Activated naive CD4-positive, alpha-beta T cell treated with anti-CD3 and anti-CD28 coated beads for 36 hours (primary cell): ENCODE measurements at places on chromosomes 3 and 15.

GRCh38 chr3:162138509-162138908, 641.9 kb downstream of the OTOL1 start:
- H3K36me3 ChIP-seq = no peaks in the 10 kb centered on the region
- H3K27ac ChIP-seq = no peak overlapping the region
- no peaks in the 10 kb centered on the region for H3K4me1 ChIP-seq
- no peak for DNase-seq
- H3K27me3 ChIP-seq = no peaks in the 10 kb centered on the region

- H3K4me1 ChIP-seq = no peaks in the 10 kb centered on the region
- H3K36me3 ChIP-seq = peaks cover 2% of the 10 kb centered on the region
- no peak for DNase-seq
- no peaks in the 10 kb centered on the region for H3K27me3 ChIP-seq
- H3K27ac ChIP-seq = no peak overlapping the region
Measured at GRCh38 chr3:17469954-17470353, 272.5 kb downstream of the TBC1D5 start.

DNA sequence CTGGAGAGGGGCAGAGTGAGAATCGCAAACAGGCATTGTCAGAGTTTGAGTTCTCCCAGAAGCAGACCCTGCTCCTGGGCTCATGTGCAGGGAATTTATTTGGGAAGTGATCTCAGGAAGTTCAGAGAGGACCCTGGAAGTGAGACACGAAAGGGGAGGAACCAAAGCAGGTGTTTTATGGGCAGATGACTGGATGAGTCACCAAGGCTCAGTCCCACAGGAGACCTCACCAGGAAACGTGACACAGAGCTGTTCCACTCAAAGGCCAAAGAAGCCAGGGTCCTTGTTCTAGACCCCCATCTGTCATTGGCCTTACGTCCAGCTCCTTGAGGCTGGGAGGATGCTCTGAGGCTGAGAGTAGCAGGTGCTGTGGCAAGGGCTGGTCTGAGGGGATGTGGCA, 43.4 kb upstream of the SEC22A start:
- H3K36me3 ChIP-seq = peaks cover 48% of the 10 kb centered on the region
- no peak overlapping the region for H3K27ac ChIP-seq
- no peaks in the 10 kb centered on the region for H3K4me1 ChIP-seq
- no peaks in the 10 kb centered on the region for H3K27me3 ChIP-seq

DNA sequence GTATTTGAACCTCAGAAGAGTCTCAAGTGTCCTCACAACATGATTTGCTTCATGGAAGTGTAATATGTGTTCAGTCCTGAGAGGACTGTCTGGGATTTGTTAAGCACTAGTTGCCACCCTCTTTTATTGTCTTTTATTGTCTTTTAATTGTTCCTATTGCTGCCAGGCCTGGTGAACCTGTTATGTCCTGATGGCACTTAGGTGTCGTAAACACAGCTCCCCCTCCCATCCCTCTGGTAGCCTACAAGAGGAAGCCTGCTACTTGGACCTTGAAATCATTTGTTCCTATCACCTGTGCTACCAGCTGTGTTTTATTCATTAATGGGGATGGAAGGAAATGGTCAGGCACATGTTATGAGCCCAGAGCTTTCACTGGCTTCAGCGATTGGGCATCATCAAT, 19.3 kb downstream of the CCNB2 start:
- no peaks in the 10 kb centered on the region for H3K27me3 ChIP-seq
- H3K4me1 ChIP-seq = no peaks in the 10 kb centered on the region
- DNase-seq = no peak
- no peak overlapping the region for H3K27ac ChIP-seq

DNA sequence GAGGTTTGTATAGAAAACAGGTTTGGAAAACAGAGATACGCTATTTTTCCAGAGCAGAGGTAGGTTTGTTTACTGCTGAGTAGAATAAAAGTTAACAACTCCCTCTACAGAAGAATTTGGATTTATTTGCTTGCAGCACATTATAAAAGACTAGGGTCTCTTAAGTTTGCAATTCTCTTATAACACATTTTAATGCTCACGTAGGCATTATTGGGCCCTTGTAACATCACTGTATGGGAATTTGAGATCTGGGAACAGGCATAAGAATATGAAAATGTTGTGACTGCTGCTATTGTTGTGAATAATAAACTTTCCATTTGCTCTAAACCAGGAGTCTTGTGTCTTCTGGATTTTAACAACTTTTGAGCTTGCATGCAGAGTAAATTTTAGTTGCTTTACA, 128.3 kb upstream of the CADM2 start:
- DNase-seq = no peak
- H3K36me3 ChIP-seq = no peaks in the 10 kb centered on the region
- H3K4me1 ChIP-seq = no peaks in the 10 kb centered on the region
- H3K27me3 ChIP-seq = no peaks in the 10 kb centered on the region
- H3K27ac ChIP-seq = no peak overlapping the region
- no peak overlapping the region for H3K4me3 ChIP-seq

DNA sequence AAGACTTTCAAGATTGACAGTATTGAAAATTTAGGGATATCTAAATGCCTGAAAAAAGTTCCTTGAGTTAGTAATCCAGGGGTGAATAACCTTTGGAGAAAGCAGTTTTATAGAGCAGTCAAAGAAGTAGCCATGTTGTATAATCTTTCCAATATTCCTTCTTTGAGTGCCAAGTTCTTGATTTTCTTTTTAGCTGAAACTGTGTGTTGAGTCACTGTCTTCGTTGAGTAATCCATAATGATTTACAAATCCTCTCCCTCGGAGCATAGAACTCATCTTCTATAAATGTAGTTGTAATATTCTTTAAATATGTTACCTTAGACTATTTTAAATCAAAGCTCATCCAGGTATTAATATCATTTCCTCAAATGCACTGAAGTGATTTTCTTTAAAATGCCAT, 135.2 kb downstream of the BBX start:
- peaks cover 20% of the 10 kb centered on the region for H3K4me1 ChIP-seq
- DNase-seq = no peak
- no peak overlapping the region for H3K4me3 ChIP-seq
- no peaks in the 10 kb centered on the region for H3K36me3 ChIP-seq
- H3K27me3 ChIP-seq = no peaks in the 10 kb centered on the region
- H3K27ac ChIP-seq = no peak overlapping the region

- no peak for DNase-seq
- H3K36me3 ChIP-seq = peaks cover 40% of the 10 kb centered on the region
- peaks cover under 1% of the 10 kb centered on the region for H3K4me1 ChIP-seq
- H3K27ac ChIP-seq = no peak overlapping the region
Measured at GRCh38 chr15:40190591-40190990, 29.7 kb downstream of the BUB1B start.

GRCh38 chr15:33671456-33671855, 296.8 kb upstream of the CHRM5 start:
- DNase-seq = no peak
- H3K27ac ChIP-seq = no peak overlapping the region
- no peak overlapping the region for H3K4me3 ChIP-seq
- peaks cover 16% of the 10 kb centered on the region for H3K27me3 ChIP-seq

GRCh38 chr3:131081224-131081623, 54.5 kb downstream of the NEK11 start:
- DNase-seq = no peak
- H3K27me3 ChIP-seq = no peaks in the 10 kb centered on the region
- no peak overlapping the region for H3K27ac ChIP-seq
- H3K36me3 ChIP-seq = peaks cover 3% of the 10 kb centered on the region
- H3K4me3 ChIP-seq = no peak overlapping the region

DNA sequence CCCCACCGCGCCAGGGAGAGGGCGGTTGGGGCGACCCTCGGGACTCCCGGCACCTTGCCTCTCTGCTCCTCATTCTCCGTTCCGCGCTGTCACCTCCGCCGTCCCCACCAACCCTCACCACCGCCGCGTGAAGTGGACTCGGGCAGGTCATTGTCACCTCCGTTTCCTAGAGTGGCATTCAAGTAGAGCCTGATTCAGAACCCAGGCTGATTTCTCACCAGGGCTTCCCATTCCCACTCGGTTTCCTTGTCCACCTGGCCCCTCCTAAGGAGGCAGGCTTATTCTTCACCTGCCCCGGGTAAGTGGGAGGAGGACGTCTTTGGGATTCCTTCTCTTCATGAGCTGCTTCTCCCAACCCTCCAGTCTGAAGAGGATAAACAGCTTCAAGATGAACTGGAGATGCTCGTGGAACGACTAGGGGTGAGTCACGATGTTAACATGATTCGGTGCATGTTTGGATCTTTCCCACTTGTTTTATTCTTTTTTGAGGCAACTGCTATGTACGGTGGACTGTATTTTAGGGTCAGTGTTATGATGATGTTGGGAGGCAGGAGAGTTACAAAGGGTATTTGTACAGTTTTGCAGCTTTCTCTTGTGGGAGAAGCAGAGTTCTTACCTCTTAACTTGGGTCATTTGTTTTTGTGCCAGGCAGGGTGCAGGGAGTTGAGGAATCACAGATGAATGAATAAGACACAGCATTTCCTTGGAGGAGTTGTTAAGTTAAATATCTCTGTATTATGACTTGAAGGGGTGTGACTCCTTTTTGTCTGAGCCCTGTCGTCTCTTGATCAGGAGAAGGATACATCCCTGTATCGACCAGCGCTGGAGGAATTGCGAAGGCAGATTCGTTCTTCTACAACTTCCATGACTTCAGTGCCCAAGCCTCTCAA, 692 bp downstream of the PSMD2 start:
- H3K27ac ChIP-seq = peak overlapping the region; percentile 83
- H3K4me1 ChIP-seq = peaks cover 21% of the 10 kb centered on the region
- DNase-seq = no peak
- H3K27me3 ChIP-seq = no peaks in the 10 kb centered on the region
- peak overlapping the region; percentile 98 for H3K4me3 ChIP-seq

GRCh38 chr3:39718674-39719595, 90.5 kb upstream of the MYRIP start:
- no peak overlapping the region for H3K27ac ChIP-seq
- peaks cover 5% of the 10 kb centered on the region for H3K27me3 ChIP-seq
- H3K4me3 ChIP-seq = no peak overlapping the region
